DMS53 (cell line): ENCODE measurements at places on chromosomes 7 and 10.
A peak's percentile ranks its signal among the peaks of the same experiment; 100 is the strongest.

DNA sequence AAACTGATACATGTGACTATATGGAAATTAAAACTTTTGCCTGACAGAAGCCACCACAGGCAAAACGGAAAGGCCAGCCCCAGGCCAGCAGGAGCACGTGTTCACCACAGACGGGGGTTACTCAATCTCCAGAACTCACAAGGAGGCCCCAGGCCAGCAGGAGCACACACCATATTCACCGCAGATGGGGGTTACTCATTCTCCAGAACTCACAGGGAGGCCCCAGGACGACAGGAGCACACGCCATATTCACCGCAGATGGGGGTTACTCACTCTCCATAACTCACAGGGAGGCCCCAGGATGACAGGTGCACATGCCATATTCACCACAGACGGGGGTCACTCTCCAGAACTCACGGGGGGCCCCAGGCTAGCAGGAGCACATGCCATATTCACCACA is 61.5 kb downstream of the NKX6-2 start:
- no peak for DNase-seq

DNA sequence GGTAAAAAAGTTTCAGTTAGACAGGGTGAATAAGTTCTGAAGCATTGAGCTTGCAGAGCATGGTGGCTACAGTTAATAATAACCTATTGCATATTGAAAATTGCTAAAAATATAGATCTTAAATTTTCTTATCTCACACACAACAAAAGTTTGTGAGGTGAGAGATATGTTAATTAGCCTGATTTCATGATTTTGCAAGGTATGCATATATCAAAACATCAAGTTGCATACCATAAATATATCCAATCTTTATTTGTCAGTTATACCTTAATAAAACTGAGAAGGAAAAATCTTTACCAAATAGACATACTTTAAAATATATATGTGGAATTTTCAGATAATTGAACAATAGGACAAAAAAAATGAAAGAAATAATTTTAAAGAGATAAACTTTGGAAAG is 16.6 kb downstream of the TAC1 start:
- no peak for DNase-seq

DNA sequence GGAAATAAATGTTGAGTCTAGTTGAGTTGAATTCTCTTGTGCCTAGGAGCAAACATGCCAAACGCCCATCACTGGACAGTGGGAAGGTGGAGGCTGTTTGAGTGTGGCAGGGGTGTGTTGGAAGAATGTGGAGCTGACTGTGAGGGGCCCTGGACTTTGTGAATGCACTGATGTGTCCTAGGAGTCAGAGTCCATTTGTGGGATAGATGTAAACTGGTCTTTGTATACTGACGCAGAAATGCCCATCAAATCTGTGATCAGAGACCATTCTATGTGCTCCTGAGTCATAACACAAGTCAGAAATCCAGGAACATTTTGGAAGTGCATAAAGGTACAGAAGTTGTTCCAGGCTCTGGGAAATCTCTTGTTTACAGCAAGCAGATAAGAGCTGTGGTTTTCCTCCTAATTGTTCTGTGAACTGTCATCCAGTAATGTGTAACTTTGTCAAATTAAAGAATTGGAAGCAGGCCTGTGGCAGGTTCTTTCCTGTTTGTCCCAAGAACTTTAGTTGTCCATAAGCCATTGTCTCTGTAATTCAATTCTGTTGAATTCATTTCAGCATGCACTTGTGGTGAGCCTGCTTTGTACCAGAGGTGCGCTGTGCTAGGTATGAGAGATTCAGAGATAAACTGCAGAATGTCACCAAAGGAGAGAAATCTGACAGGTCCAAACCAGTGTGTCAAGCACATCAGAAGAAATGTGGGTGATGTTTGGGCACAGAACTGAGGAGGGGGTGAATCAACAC is 7.6 kb downstream of the PRXL2A start:
- no peak for DNase-seq

- no peak for DNase-seq
Measured at GRCh38 chr10:79243181-79244067, 103.8 kb upstream of the PPIF start.

GRCh38 chr7:30462179-30462578 is 16.4 kb downstream of the NOD1 start:
- DNase-seq: no peak

- no peak for DNase-seq
Measured at GRCh38 chr10:103499881-103500280, 6.4 kb downstream of the NEURL1 start.

GRCh38 chr7:94368371-94368791 is 26.3 kb upstream of the COL1A2 start:
- DNase-seq: no peak

- DNase-seq: no peak
Measured at GRCh38 chr7:55006499-55006898, 12.3 kb upstream of the EGFR start.

- DNase-seq: no peak
Measured at GRCh38 chr10:112209684-112210131, 26.1 kb upstream of the GPAM start.

DNA sequence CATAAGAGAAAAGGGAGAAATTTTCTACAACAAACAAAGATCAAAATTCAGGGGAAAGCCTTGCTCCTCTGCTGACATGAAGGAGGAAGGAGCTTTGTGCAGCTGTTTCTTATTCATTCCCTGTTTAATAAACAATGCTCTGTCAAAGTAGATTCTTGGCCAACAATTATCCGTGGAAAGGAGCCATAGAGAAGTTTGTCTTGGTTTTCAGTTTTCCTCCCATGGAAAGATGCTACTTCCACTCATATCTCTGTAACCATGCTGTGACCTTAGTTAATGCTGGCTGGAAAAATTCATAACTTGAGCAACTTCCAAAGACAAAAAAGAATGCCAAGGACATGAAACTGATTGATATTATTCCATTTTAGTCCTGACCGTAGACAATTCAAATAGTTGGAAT is 8.1 kb downstream of the DDC start:
- DNase-seq: no peak

- DNase-seq: no peak
Measured at GRCh38 chr7:107138696-107139420, 29.9 kb upstream of the HBP1 start.

DNA sequence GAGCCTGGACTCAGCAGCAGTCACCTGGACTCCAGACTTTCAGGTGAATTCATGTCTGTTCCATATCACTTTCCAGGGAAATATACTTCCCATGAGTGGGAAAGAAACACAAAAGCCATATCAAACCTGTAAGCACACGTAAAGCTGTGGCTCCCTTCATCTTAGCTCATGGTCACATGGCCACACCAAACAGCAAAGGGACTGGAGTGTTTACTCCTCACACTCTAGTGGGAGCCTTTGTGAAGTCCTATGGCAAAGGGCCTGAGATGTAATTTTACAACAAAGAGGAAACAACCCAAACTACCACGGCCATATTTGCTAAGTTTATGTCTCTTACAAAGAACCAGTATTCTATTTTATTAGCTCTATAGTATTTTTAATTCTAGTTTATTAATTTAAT is 16.3 kb downstream of the SFTPA1 start:
- DNase-seq: peak; percentile 93

DNA sequence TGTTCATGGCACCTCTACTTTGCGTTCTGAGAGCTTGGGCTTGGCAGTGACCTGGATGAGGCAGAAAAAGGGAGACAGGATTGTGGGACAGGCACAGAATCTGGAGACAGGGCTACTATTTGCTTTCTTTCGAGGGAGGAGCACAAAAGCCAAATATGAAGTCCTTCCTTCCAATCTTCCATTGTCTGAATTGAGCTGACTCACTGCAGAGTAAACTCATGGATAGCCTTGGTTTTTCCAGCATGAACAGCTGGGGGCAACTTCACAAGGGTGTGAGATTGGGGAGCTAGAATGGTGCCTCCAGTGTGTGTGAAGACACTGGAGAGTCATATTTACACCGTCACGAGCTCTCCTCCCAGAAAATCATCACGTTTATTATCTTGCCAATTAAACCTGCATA is 55.6 kb upstream of the NRP1 start:
- DNase-seq: peak; percentile 45

GRCh38 chr7:32218154-32218467 is 147.9 kb upstream of the PDE1C start:
- no peak for DNase-seq

DNA sequence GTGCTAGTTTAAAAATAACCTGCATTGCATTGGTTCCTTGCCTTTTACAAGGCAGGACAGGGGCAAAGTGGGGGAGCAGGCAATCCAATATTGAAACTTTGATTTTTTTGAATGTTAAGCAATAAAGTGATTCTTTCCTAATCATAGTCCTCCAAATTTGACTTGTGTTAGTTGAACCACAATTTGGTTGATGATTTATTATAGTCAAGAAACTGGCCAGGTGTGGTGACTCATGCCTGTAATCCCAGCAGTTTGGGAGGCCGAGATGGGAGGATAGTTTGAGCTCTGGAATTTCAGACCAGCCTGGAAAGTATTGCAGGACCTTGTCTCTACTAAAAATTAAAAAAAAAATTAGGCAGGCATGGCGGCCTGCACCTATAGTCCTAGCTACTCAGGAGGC is 27.9 kb upstream of the ABLIM1 start:
- DNase-seq: no peak

DNA sequence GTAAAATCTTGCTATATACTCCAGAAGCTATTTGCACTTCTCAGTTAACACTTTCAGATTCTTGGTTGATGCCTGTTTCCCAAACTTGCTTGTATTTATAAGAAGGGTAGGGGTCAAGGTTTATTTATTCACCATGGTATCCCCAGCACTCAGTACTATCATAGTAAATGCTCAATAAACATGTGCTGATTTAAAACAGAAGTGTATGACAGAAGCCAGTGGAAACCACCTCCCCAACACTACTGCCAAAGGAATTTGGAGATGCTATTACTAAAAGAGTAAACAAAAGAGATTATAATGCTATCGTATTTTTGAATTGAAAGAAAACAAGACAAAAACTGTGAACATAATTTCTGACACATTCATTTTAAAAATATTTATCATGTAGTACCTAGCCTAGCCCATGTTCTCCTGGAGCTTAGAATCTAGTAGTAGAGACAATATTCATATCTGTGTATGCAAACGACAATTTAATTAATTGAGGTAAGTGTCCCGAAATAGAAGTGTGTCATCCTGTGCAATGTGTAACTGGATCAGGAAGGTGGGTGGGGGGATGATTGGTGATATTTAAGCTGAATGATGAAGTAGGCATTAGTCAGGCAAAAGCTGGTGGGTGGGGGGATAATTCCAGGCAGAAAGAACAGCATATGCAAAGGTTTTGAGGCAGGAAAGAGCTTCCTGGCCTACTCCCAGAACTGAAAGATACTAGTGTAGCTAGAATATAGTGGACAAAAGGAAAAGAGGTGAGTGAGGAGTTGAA is 77.5 kb downstream of the HGF start:
- DNase-seq: no peak

DNA sequence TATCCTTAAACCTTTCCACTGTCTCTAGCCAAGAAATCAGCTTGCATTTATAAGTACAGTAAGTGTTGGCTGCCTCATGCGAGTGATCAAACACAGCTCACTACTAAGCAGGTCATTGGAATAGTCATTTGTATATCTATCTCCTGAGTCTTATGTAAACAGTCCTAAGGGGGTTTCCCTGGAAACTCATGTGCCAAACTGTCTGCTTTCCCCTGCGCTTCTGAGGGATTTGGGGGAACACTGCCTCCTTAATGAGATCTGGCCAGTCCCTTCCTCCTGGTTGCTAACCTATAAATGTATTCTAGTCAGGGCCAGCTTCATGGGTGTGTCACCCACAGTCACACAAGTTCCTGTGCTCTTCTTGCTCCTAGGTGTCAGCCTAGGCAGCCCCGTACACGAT is 133.1 kb downstream of the CD36 start:
- DNase-seq: no peak

- no peak for DNase-seq
Measured at GRCh38 chr10:126212738-126213137, 175.5 kb downstream of the ADAM12 start.

DNA sequence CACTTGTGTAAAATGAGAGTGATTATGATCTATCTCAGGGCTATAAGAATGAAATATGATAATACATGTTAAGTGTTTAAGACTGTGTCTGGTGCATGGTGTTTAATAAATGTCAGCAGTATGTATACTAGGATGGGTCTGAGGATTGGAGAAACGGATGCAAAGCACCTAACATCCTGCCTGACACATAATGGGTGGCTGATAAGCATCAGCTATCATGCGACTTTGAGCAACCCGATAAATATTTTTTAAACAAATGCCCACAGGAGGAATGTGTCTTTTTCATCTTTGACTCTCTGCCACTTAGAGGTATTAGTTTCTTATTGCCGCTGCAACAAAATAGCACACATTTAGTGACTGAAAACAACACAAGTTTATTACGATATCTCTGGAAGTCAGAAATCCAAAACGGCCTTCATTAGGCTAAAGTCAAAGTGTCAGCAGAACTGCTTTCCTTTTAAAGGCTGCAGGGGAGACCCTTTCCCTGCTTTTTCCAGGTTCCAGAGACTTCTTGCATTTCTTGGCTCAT is 93.2 kb upstream of the ARHGAP21 start:
- no peak for DNase-seq

GRCh38 chr10:35735412-35735811 is 93.3 kb upstream of the FZD8 start:
- DNase-seq: no peak

DNA sequence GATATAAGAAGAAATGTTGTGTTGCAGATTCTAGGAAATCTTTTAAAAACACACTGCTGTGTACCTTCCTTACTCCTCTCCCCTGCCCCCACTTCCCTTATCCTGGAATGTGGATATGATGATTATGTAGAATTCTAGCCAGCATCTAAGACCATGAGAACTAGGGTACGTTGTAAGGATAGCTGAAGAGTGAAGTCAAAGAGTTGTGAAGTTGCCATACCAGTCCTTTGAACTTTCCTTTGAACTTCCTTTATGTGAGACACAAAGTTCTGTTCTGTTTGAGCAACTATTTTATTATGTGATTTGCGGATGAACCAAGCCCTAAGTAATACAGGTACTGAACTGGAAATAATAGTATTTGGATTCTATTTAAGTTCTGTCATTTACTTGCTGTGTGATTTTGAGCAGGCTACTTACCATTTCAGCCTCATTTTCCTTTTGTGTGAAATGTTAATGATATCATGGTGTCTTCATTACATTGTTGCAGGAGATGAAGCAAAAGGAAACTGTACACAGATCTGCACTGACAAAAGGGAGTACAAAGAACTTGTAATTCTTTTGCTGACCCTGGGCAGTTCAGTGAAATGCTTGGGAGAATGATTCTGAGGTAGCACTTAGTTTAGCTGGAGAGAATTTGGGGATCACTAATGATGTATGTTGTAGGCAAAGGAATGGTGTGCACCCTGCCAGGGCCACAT is 31.4 kb downstream of the RPA3 start:
- DNase-seq: no peak

GRCh38 chr10:8404721-8405120 is 350.2 kb downstream of the GATA3 start:
- DNase-seq: no peak
